ENCODE measurements at places on chromosomes 1 and 21.
A peak's percentile ranks its signal among the peaks of the same experiment; 100 is the strongest.

- DNase-seq, result no peak
Measured at GRCh38 chr1:233157245-233157644, 138.3 kb downstream of the PCNX2 start.

DNA sequence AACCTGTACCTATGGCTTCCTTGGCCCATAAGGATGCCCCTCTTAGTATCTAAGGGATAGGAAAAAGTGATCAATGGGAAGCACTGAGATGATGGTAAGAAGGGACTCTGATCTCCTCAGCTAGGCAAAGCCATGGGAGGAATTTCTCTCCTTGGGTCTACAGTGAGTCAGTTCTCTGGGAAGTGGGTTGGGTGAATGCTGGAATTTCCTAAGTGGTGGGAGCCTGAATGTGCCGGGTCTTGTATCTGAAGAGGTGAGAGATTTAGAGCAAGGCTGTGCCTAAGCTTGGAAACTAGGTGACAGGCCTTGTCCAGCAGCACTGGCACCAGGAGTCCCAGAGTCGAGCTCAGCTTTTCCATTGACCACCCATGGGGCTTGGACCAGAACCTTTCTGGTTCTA is 96.3 kb upstream of the SLC2A1 start:
- DNase-seq, result no peak

DNA sequence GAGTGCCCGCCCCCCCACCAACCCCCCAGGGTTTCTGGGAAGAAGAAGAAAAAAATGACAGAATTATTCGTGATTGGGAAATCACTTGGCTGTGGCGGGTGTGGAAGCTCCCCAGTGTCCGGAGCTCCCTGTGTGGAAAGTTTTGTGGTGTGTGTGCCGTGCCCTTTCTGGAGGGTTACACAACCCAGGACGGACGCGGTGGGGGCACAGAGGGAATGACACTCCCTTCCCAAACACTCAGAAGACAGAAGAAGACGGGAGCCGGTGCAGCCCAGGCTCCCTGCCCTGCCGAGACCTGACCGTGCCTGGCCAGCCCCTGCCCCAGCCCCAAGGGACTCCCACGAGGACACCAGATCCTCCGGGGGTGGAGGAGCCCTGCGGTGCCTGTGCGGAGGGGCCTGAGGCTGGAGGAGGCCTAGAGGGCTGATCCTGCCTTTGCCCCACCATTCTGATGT is 33.0 kb upstream of the ADARB1 start:
- DNase-seq, result no peak

DNA sequence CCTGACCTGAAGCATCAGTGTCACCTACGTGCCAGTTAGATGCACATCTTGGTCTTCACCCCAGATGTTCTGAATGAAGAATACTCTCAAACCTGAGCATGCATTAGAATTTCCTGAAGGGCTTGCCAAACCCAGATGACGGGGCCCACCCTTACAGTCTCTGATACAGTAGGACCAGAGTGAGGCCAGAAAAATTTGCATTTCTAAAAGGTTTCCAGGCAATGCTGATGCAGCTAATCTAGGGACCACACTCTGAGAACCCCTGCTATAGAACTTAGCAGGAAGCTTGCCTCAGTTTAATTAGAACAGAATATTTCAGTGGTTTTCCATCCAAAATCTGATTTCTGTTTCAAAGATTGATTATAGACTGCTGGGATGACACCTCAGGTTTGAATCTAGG is 9.9 kb upstream of the CTBS start:
- DNase-seq, result no peak

- DNase-seq, result no peak
Measured at GRCh38 chr1:98030483-98030882, 109.6 kb upstream of the DPYD start.

GRCh38 chr1:228463559-228464455 is 23.4 kb upstream of the RNF187 start:
- DNase-seq, result peak; percentile 95

- no peak for DNase-seq
Measured at GRCh38 chr1:1540818-1541628, 599 bp upstream of the TMEM240 start.

DNA sequence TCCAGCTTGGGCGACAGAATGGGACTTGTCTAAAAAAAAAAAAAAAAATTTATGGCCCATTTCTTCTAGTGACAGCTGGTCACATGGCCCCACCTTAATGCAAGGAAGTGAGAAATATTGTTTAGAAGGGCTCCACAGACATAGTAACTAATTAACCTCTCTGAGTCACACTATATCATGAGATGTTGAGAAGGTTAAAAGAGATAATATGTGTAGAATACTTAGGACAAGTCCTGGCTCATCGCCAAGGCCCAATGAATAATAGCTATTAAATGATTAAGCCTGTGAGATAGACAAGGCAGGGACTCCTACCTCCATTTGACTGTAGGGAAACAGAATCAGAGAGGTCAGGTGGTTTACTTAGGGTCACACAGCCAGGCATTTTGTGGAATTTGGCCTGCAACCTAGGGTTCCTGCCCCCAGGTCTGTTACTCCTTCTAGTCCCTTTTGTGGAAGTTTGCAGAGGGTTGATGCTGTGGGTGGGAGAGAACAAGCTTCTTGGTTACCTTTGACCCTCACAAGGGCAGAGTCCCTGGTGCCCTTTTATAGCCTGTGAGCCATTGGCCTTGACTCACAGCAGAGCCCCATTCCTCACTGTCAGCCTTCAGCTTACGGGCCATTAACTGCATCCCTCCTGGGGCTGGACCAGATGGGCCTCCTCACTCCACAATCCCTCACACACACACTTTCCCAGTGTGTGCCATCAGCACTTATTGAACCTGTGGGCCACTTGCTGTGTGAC is 48.5 kb downstream of the OPRD1 start:
- DNase-seq, result no peak

GRCh38 chr1:2352897-2353550 is 38.3 kb downstream of the MORN1 start:
- DNase-seq, result no peak

GRCh38 chr1:114510274-114511031 is 550 bp downstream of the TRIM33 start:
- DNase-seq, result peak; percentile 47

- DNase-seq, result peak; percentile 52
Measured at GRCh38 chr1:167936930-167937708, at the start of gene MPC2. Gene MPC2, minus strand, starts transcription at chr1:167937072. Its CDS starts 1,231 bp downstream, at chr1:167935841.

DNA sequence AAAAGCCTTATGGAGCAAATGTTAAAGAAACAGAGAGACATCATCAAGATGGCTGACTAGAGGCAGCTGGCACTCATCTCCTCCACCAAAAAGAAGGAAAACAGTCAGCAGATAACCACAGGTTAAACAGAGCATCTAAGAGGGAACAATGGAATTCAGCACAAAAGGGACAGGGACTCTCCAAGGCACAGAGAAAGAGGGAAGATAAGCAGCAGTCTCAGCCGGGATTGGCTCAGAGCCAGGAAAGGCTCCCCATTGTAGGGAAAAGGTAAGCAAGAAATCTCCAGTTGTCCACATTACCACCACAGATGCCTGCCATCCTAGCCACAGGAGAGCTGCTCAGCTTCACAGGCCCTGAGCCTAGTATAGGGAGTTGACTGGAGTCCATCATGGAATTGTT is 605.5 kb downstream of the SMYD3 start:
- no peak for DNase-seq

- peak; percentile 37 for DNase-seq
Measured at GRCh38 chr1:25620211-25620610, 3.6 kb downstream of the MAN1C1 start.

GRCh38 chr1:226203240-226203639 is 16.7 kb upstream of the ACBD3 start:
- peak; percentile 23 for DNase-seq

- no peak for DNase-seq
Measured at GRCh38 chr1:5296095-5296494, 641.7 kb downstream of the AJAP1 start.

DNA sequence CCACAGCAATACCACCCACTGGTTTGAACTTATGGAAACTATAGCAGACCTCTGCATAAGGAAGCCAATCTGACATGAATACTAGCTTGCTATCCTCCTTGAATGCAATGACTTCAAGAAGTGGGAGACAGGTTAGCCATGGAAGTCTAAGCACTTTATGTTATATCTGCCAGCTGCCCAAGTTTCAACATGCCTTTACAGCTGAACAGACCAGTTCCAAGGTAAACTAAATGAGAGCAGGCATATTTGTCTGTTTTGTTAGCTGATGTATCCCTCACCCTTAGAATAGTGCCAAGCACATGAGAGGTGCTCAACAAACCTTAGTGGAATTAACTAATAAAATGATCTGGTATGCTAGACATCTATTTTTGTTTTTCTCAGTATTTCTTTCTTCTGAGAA is 65.1 kb downstream of the ALG14 start:
- DNase-seq, result no peak

GRCh38 chr1:230067871-230068620 is 1.0 kb downstream of the GALNT2 start:
- DNase-seq, result peak; percentile 27

DNA sequence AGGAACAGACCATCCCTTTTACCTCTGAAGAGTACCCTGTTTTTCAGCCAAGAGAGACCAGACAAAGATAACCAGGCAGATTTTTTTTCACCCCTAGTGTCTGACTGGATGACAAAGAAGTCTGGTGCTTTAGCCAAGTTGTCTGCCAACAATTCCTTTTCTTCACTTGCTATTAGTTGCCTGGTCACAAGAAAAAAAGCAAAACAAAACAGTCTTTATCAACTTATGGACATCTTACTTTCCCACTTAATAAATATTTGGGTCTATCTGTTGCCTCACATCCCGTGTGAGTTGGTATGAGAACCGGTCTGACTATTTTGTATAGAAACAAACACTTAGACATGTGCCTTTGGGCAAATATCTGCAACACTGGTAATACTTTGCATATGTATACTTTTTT is 662.9 kb downstream of the PLPP3 start:
- DNase-seq, result no peak

DNA sequence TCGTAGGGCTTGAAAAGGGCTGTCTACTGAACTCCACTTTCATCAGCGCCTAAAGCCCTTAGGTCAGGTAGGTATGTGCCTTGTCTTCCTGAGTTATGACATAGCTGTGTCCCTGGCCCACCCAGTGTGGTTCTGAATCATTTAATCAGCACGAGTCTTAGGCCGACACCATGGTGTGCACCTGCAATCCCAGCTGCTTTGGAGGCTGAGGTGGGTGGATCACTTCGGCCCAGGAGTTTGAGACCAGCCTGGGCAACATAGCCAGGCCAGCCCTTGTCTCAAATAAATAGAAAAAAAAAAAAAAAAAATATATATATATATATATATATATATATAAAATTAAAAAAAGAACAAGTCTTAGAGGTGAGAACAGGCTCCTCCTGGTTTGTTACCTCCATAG is 15.8 kb downstream of the LRRC71 start:
- DNase-seq, result no peak

DNA sequence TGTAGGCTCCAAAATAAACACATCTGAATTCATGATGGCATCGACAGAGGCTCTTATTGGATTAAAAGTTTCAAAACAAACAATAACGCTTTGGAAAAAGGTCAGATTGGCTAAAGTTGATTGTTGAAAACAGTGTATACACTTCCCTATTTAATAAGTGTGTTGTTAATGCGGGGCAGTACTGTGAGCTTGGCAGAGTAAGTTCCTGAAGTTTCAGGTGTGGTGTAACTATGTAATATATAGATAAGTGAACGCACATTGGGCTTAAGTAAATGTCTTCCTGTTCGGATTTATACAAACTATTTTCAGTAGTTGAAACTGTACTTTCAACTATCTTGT is 810 bp downstream of the ZBTB37 start:
- no peak for DNase-seq

GRCh38 chr1:6343506-6344405 is 49.8 kb downstream of the ACOT7 start:
- DNase-seq, result peak; percentile 68

DNA sequence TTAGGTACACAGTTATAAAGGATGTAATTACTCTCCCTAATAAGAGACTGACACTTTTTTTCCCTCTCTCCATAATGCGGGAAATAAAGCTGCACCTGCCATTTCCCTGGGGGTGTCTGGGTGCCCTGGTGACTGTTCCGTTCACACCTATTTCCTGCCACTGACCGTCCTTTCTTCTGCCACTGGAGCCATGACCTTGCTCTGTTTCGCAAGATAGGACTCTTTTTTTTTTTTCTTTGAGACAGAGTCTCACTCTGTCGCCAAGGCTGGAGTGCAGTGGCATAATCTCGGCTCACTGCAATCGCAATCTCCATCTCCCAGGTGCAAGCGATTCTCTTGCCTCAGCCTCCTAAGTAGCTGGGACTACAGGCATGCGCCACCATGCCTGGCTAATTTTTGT is 66.1 kb upstream of the SERBP1 start:
- DNase-seq, result no peak

GRCh38 chr1:9248341-9249262 is 14.0 kb downstream of the H6PD start:
- no peak for DNase-seq

DNA sequence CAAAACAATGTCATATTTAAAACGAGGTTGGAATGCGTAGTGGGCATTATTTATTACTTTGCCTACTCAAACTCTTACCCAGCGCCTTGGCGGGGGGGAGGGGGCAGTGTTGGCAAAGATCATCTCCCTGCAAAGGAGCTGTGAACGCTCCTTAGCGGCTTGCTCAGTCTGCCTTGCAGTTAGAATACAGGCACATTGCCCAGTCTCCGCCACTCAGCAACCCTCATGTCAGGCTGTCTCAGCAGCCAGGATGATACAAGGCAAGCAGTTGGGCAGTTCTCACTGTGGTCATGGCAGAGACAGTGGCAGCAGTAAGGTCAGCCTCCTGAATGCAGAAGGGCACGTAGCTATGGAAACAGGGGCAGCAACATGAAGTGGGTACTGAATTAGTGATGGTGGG is 170.4 kb upstream of the KCNK2 start:
- DNase-seq, result no peak

GRCh38 chr1:1619917-1620361 is 4.6 kb downstream of the MIB2 start:
- no peak for DNase-seq

DNA sequence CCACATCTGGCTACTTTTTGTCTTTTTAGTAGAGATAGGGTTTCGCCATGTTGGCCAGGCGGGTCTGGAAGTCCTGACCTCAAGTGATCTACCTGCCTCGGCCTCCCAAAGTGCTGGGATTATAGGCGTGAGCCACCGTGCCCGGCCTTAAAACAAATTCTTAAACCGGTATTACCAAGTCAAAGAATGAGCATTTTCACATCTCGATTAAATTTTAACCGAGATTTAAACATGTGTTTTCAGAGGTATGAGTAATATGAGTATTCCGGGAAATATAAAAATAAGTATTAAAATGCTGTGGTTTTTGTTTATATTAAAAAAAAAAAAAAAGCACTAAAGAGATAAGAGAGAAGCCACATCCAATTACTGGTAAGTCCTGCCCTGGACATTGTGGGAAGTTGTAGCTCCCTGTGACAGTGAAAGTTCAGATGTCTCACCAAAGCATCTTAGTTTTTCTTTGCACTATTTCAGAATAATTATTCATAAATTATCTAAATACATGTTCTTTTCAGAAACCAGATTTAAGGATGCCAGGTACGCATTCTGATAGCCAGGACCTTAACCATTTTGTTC is 24.9 kb downstream of the ZNF281 start:
- no peak for DNase-seq

DNA sequence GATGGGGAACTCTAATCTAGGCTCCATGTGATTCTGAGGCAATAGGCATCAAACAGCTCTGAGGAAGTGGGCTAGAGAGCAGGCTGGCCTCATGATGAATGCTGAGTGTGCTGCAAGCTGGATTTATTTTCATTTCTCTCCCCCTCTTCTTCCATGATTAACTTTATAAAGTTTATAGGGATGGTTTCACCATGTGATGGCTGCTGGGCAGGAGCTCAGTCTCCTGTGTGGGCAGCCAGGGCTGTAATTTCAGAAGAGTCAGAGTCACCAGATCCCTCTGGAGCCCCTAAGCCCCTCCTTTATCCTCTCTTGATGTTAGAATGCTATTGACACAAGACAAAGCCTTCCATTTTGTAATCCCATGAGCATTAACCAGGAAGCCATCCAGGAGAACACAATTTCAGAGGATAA is 143.6 kb downstream of the CNIH3 start:
- DNase-seq, result no peak

Measured in activated CD4-positive, alpha-beta T cell treated with anti-CD3 and anti-CD28 coated beads, Interleukin-10, Interleukin-2, amounts not matched to agents 100 ng/mL and 50 ng/mL, durations not matched to agents 16 hours and 8 hours (primary cell).